Naive thymus-derived CD8-positive, alpha-beta T cell (primary cell): ENCODE measurements at places on chromosomes 11 and 22. TPM values are rescaled to one million over a fixed set of nuclear protein-coding genes. Genes with fewer than 3 reads are reported as not detected.

The CENPM gene
- 3.6 TPM for total RNA-seq

The FJX1 gene
- total RNA-seq = not detected

The HEPACAM gene
- total RNA-seq = not detected

The NCAM1 gene
- total RNA-seq = 0.60 TPM

The CSNK2A3 gene
- 2.1 TPM for total RNA-seq

The CHRM4 gene
- 0.25 TPM for total RNA-seq

The HRAS gene
- 36.2 TPM for total RNA-seq

DNA sequence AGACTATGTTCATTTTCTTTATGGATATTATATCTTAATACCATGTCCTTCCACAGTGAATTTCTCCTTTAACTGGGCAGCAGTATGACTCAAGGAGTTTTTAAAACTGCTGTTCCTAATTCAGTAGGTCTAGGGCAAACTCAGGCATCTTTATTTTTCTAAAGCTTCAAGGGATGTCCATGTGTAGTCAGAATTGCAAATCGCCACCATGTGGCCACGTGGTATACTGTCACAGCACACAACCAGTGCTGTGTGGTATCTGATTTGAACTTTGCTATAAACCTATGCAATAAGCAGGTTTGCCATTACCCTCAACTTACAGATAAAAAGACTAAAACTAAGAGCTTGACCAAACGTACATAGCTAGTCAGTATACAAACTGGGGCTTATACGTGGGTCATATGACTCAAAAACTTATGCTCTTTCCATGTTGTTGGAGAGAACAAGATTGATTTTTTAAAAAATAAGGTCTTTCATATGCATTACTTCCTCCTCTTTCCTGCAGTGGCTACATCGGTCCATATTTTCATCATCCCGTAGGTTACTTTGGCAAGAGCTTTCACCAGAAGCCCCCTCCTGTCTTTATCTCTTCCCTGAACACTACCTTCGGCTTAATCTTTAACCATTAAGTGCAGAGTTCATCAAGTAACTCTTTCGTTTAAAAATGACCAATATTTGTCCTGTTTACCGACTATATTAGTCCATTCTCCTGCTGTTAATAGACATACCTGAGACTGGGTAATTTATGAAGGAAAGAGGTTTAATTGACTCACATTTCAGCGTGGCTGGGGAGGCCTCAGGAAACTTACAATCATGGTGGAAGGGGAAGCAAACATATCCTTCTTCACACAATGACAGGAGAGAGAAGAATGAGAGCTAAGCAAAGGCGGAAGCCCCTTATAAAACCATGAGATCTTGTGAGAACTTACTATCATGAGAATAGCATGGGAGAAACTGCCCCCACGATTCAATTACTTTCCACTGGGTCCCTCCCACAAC lies 8.0 kb upstream of the HTATIP2 start:
- DNase-seq = peak; percentile 23

DNA sequence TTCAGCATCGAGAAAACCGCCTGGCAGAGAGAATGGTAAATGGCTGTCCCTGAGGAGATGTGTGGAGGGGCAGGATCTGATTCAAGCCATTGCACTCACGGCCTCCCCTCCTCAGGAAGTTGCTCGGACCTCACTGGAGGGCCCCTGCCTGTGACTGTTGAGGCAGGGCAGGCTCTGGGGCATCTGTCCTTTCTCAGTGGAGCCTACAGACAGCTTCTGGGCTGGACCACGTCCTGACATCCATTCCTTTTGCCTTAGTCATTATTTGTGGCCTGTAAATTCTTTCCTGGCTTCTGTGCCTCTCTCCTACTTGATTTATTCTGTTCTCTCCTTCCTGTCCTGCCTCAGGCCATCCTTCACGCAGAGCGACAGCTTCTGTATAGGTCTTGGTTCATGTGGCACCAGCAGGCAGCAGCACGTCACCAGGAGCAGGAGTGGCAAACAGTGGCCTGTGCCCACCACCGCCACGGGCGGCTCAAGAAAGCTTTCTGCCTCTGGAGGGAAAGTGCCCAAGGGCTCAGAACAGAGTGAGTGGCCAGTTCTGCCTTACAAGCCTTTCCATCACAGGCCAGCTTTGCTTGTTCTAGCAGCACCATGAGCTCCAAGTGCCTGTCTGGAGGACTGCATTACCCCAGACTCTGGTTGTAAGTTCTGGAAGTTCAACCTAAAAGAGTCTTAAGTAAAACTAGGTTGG lies 59.6 kb downstream of the PISD start:
- no peak for DNase-seq

- peak; percentile 59 for DNase-seq
Observed at GRCh38 chr11:59556115-59556916, 45.0 kb downstream of the OR4D9 start.

- DNase-seq = no peak
Observed at GRCh38 chr11:37788141-37788877, 1190.3 kb upstream of the RAG2 start.

DNA sequence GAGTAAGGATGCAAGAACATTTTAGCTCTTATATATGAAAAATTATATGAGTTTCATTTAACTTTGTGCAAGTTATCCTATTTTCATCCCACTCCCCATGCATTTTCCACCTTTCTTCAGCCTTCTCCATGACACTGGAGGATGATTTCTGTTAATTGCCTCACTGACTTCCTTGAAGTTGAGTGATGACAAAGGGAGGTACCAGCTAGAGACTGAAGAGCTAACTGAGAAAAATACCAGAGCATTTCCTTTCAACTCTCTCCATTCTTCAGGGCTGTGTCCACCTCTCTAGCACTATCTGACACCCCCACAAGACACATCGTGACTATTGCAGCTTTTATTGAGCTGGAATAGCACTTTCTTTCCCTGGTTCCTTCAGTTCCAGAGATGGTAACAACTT lies 711.6 kb upstream of the LRRC4C start:
- no peak for DNase-seq

GRCh38 chr11:31640611-31641010 lies 131.0 kb downstream of the ELP4 start:
- no peak for DNase-seq

- no peak for DNase-seq
Observed at GRCh38 chr22:45469281-45470073, 33.2 kb upstream of the FBLN1 start.

- no peak for DNase-seq
Observed at GRCh38 chr11:114348200-114349191, 51.8 kb downstream of the C11orf71 start.

- no peak for DNase-seq
Observed at GRCh38 chr22:24816806-24817205, 10.8 kb downstream of the SGSM1 start.

- no peak for DNase-seq
Observed at GRCh38 chr11:47087801-47088200, 88.9 kb downstream of the ARFGAP2 start.

GRCh38 chr11:7501251-7501650 lies 12.5 kb upstream of the PPFIBP2 start:
- no peak for DNase-seq

GRCh38 chr11:85257837-85258236 lies 369.3 kb downstream of the DLG2 start:
- DNase-seq = no peak

DNA sequence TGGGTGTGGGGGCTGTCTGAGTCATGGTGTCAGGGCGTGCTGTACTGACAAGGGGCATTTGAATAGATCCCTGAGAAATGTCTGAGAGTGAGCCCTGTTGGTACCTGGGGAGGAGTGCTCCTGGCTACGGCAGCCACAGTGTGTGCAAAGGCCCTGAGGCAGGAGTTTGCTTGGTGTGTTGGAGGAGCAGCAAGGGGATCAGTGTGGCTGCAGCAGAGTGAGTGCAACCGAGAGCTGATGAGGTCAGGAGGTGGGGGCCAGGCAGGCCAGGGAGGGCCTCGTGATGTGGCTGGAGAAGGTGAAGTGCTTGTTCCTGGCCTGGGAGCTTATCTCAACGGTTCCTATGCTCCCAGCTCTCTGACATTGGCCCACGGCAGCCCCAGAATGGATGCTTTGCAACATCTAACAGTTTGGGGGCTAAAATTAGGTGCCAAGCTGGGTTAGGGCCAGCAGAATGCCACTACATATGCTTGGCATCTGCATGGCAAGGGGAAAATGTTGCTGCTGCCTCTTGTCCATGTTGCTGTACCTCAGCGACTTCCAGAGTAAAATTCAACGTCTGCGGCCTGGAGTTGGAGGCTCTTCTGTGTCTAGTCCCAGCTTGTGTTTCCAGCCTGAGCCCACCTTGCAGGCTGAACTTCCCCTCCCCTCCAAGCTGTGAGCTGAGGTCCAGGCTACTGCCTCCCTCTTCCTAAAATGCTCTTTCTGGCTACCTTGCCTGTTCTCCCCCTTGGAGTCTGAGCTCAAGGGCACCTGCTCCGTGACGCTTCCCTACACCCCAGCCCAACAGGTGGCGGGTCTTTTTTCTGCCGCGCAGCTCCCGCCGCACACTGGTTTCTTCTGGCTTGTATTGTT lies 48.2 kb upstream of the MYEOV start:
- DNase-seq = no peak
